ENCODE measurements at places on chromosomes 12 and 14.

DNA sequence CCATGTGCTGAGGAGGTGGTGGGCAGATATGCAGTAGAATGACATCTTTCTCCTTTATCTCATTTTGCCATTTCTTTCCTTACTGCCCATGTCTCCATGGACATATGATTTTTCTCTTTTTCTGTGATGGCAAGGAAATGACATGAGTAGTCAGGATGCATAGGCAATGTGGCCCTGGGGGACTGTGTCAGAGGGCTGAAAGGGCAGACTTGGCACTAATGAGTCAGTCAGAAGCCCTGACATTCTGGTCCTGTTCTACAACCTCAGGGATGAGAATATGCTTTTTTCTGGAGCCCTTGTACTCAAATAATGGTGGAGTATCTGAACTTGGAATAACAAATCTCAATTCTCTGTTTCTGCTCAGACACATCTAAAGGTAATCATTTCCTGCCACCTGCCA lies 167.8 kb downstream of the TMEM117 start:
- no peak for DNase-seq

DNA sequence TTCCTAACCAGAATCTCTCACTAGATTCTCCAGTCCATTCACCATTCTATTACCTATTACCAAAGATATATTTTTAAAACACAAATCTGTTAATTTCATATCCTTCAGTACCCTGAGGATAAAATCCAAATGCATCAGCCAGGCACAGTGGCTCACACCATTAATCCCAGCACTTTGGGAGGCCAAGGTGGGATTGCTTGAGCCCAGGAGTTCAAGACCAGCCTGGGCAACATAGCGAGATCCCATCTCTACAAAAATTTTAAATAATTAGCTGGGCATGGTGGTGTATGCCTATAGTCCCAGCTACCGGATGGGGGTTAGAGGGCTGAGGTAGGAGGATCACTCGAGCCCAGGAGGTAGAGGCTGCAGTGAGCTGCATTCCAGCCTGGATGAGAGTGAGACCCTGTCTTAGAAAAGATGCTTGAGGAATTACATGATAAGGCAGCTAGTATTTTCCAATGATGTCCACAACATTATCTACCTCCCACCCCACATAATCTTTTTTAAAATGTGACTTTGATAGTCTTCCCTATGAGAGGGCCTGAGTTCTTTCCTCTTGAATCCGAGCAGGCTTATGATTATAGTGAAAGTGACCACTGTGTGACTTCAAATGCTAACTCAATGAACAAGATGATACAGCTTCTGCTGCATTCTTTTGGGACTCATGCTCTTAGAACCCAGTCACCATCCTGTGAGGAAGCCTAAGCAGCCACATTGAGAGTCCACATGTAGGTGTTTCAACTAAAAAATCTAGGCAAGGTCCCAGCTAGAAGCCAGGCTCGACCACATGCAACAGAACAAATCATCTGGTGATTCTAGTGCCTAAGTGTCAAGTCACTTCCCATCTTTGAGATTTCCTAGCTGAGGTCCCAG lies 18.0 kb downstream of the HECTD1 start:
- no peak for DNase-seq

GRCh38 chr12:123528858-123529257 lies 4.7 kb downstream of the RILPL1 start:
- DNase-seq, result no peak

DNA sequence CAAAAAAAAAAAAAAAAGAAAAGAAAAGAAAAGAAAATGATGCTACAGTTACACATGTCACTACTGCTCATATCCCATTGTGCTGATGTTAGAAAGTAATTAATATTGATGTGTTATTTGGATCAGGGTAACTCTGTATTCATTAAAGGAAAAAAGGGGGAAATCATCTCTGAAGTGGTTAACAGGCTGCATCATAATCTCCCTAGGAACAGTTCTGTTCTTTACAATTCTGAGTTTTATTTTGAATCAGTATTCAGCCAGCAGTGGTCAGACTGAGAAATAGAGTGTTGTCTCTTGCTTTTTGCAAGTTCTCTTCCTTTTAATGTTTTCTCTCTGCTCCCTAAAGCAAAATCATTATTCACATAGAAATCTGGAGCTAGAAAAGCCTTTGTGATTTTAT lies 128.6 kb upstream of the CRY1 start:
- no peak for DNase-seq
